ENCODE measurements at places on chromosomes 2 and 18. TPM values are rescaled to one million over a fixed set of nuclear protein-coding genes. Genes with fewer than 3 reads are reported as not detected.

The SKOR2 gene
- not detected for total RNA-seq

DNA sequence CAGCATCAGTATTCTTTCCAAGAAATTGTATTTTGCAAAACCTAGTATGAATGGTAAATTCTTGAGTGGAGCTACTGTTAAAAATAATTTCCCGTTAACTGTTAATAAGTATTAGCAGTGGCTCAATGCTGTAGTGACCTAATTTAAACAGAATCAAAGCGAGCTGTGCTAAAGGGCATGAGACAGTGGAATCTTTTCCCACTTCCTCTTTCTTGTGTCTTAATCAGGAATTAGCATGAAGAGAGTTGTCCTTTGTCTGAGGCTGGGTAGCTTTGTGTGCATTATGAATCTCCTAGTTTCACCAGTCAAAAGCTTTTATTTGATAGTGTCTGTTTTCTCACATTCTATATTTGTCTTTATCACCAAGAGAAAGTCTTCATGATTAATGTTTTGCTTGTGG lies 298.8 kb upstream of the GCFC2 start:
- no peak for DNase-seq
- no peaks in the 10 kb centered on the region for H3K36me3 ChIP-seq
- H3K27ac ChIP-seq: no peak overlapping the region

The CRYGC gene
- not detected for total RNA-seq

The COA5 gene
- total RNA-seq: 25.7 TPM

DNA sequence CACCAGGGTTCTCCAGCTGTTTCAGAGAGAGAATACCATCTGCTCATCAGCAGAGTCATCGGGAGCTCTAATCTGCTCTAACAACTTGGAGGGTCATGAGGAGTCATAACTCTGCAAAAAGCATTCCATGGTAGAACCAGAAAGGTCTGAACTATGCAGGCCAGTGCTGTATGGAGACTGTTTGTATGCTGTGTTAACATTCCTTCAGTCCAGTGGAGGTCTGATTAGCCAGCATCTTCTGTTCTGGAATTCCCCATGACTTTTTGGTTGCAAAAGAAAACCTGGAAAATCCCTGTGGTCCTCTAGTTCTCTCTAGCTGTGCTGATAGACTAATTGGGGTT lies 9.4 kb upstream of the ITGB6 start:
- peak overlapping the region; percentile 45 for H3K27ac ChIP-seq
- no peak overlapping the region for H3K4me3 ChIP-seq
- H3K27me3 ChIP-seq: no peaks in the 10 kb centered on the region
- H3K4me1 ChIP-seq: peaks cover 27% of the 10 kb centered on the region

The FRZB gene
- 5.7 TPM for total RNA-seq

- no peak for DNase-seq
- no peaks in the 10 kb centered on the region for H3K36me3 ChIP-seq
- peaks cover 81% of the 10 kb centered on the region for H3K4me1 ChIP-seq
- H3K4me3 ChIP-seq: peak overlapping the region; percentile 45
- H3K27me3 ChIP-seq: no peaks in the 10 kb centered on the region
- peak overlapping the region; percentile 62 for H3K27ac ChIP-seq
These were observed 40.1 kb downstream of the RTN4 start for GRCh38 chr2:55010149-55010591.

GRCh38 chr2:59025157-59025757 lies 784.1 kb upstream of the FANCL start:
- H3K4me1 ChIP-seq: no peaks in the 10 kb centered on the region
- H3K36me3 ChIP-seq: no peaks in the 10 kb centered on the region
- H3K4me3 ChIP-seq: no peak overlapping the region
- H3K27ac ChIP-seq: no peak overlapping the region
- no peaks in the 10 kb centered on the region for H3K27me3 ChIP-seq

DNA sequence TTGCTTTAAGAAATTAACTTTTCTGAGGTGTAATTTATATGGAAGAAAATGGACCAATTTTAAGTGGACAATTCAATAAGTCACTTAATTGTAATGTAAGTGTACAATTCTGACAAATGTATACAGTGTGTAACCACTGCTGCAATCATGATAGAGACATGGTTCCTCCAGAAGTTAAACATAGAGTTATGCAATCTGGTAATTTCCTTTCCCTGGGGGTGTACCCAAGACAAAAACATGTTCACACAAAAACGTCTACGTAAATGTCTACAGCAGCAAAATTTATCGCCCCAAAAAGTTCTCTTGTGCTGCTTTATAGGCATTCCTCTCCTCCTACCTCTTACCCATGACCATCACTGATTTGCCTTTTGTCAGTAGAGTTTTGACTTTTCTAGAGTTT lies 141.5 kb downstream of the AQP4 start:
- H3K4me1 ChIP-seq: no peaks in the 10 kb centered on the region
- no peaks in the 10 kb centered on the region for H3K36me3 ChIP-seq
- DNase-seq: no peak
- H3K4me3 ChIP-seq: no peak overlapping the region

The CLEC4F gene
- total RNA-seq: 0.57 TPM

DNA sequence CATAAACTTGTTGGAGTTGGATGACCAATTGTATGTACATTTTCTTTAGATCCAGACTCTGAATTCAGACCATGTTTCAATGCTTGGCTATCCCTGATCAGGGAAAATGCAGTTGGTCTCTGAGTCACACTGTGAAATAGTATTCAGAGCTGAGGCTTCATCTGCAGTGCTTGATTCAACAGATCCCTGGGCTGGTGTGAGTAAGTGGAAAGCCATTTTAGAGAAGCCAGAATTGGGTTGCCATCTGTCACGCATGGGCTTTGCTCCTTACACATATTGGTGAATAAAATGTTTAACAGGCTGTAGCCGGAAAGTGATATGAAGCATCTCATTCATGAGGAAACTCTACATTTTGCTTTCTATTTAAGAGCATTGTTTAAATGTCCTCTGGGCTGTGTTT lies 50.0 kb upstream of the ACYP2 start:
- no peak overlapping the region for H3K4me3 ChIP-seq
- no peaks in the 10 kb centered on the region for H3K4me1 ChIP-seq
- no peaks in the 10 kb centered on the region for H3K27me3 ChIP-seq
- H3K27ac ChIP-seq: no peak overlapping the region

DNA sequence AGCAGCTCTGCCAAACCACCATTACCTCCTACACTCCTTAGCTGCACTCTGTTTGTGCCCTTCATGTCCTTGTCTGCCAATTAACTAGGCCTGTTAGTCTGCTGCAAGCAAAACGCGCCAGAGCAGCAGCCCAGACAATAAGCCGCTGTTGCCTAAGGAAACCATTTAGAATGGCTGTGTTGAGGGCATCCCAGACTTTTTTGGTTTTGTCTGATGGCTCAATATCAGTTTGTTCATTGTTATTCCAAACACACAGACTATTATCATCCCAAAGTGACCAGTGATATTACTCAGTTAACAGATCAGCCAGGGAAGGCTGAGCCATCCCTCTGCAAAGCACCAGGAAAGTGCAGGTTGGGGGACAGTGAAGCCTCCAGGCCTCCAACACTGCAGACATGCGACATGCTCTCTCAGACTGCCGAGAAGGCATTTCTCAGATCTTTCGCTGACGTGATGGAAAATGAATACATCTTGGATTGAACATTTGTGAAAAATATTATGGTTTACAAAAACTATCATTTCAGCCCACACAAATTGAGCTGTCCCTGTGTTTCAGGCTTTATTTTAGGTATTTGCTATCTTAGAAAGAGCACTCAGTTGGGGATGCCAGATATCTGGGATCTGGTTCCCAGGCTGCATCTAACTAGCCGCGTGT lies 182.0 kb upstream of the HNRNPA3 start:
- no peaks in the 10 kb centered on the region for H3K27me3 ChIP-seq
- H3K4me3 ChIP-seq: no peak overlapping the region
- no peak for DNase-seq
- no peaks in the 10 kb centered on the region for H3K4me1 ChIP-seq

DNA sequence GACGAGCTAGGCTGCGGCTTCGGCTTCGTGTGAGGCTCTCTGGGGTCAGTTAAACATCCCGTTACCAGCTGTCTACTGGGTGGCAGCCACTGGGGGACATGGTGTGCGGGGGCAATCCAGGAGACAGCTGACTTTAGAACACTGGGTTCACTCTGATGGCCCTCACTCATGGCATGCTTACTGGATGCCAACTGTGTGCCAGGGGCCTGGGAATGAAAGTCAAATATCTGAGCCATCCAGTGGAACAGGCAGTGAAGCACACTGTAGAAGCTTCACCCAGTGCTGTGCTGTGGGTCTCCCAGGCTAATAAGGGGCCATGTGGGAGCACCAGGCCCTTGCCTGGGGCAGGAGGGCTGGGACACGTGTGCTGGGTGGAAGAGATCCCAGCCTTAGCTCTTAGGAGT lies 48.3 kb downstream of the GLI2 start:
- no peak overlapping the region for H3K27ac ChIP-seq
- DNase-seq: no peak
- no peaks in the 10 kb centered on the region for H3K27me3 ChIP-seq
- no peak overlapping the region for H3K4me3 ChIP-seq
- H3K36me3 ChIP-seq: no peaks in the 10 kb centered on the region

The UPP2 gene
- total RNA-seq: not detected

The ALPP gene
- 24.6 TPM for total RNA-seq

GRCh38 chr2:192544371-192544955 lies 349.7 kb upstream of the TMEFF2 start:
- H3K4me3 ChIP-seq: no peak overlapping the region
- H3K27me3 ChIP-seq: no peaks in the 10 kb centered on the region
- no peaks in the 10 kb centered on the region for H3K4me1 ChIP-seq
- no peak for DNase-seq
- no peak overlapping the region for H3K27ac ChIP-seq

GRCh38 chr2:218021536-218022071 lies 18.8 kb upstream of the TNS1 start:
- H3K27me3 ChIP-seq: no peaks in the 10 kb centered on the region
- H3K4me1 ChIP-seq: peaks cover 3% of the 10 kb centered on the region
- H3K27ac ChIP-seq: no peak overlapping the region
- H3K4me3 ChIP-seq: no peak overlapping the region
- no peak for DNase-seq
- H3K36me3 ChIP-seq: no peaks in the 10 kb centered on the region

- peak within 1 kb of the TSS; percentile 98 for H3K4me3 ChIP-seq
- H3K27me3 ChIP-seq: no peaks in the 10 kb centered on the region
- H3K4me1 ChIP-seq: peaks cover 31% of the 10 kb centered on the region
- no peaks in the 10 kb centered on the region for H3K36me3 ChIP-seq
These were observed at the start of gene AGFG1 for GRCh38 chr2:227471924-227472264. Gene AGFG1 (plus strand): TSS chr2:227472156. CDS start chr2:227472422, 266 bp downstream.

DNA sequence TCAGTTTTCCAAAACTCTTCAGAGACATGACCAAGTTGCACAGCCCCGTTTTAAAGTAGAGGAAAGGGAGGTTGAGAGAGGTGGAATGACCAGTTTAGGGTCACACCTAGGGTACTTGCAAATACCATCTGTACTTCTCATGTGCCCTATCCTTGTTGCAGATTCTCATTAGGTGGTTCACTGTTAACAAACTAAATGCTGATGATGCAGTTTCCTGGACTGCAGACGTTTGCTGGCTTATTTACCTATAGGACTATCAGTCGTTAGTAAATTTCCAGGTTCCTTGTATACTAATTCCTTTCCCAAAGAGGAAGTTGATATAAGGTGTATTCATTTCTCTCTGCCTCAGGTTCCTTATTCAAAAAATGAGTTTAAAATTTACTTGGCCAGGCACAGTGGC lies 1.4 kb downstream of the FARP2 start:
- H3K4me3 ChIP-seq: peak overlapping the region; percentile 86
- peaks cover 33% of the 10 kb centered on the region for H3K4me1 ChIP-seq
- no peak for DNase-seq
- H3K27me3 ChIP-seq: no peaks in the 10 kb centered on the region

The COX5B gene
- 200 TPM for total RNA-seq

- H3K4me3 ChIP-seq: no peak overlapping the region
- H3K27me3 ChIP-seq: no peaks in the 10 kb centered on the region
- H3K36me3 ChIP-seq: peaks cover 40% of the 10 kb centered on the region
These were observed 48.2 kb upstream of the KCNG2 start for GRCh38 chr18:79749251-79750191.

GRCh38 chr2:9095690-9096089 lies 92.2 kb upstream of the MBOAT2 start:
- H3K4me1 ChIP-seq: peaks cover 12% of the 10 kb centered on the region
- peak overlapping the region; percentile 73 for H3K27ac ChIP-seq
- no peaks in the 10 kb centered on the region for H3K36me3 ChIP-seq

DNA sequence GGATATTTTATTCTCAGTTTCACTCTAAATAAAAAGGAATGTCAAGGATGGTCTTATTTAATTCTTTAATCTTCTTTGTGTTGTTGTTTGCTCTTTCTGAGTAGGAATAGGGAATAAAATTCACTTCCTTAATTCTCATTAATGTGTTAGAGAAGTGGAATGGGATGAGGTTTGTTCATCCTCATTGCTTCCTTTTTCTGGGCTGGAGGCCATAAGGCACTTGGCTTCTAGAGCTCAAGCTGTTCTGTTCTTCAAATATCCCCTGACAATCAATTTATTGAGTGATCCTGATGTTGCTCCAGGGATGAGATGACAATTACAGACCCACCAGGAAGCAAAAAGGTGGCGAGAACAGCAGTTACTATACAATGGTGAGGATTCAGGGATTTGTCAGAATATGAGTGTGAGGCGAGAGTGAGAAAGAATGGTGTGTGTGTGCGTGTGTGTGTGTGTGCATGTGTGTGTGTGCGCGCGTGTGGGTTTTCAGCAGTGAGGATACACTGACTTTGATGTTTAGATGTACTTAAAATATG lies 557.6 kb upstream of the FANCL start:
- no peaks in the 10 kb centered on the region for H3K27me3 ChIP-seq
- H3K4me1 ChIP-seq: no peaks in the 10 kb centered on the region
- H3K27ac ChIP-seq: no peak overlapping the region
- H3K36me3 ChIP-seq: no peaks in the 10 kb centered on the region
